ENCODE measurements at places on chromosomes 4 and X.
A peak's percentile ranks its signal among the peaks of the same experiment; 100 is the strongest.

GRCh38 chr4:38625508-38625907, 38.5 kb upstream of the KLF3 start:
- DNase-seq: no peak

DNA sequence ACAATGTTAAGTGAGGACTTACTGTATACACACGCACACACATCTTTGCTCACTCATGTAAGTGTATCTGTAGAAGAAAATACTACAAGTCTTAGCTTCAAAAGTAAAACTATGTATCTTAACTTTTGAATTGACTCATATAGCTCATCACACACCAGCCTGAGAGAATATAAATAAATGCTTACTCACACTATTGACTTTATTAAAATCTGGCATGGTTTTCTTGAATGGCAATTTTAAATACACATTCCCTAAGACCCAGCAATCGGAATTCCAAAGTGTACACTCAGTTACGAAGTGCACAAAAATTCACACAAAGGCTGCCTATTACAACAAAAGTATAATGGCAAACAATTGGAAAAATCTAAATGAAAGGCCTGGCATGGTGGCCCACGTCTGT, 2.0 kb downstream of the ERCC6L start:
- DNase-seq: no peak

DNA sequence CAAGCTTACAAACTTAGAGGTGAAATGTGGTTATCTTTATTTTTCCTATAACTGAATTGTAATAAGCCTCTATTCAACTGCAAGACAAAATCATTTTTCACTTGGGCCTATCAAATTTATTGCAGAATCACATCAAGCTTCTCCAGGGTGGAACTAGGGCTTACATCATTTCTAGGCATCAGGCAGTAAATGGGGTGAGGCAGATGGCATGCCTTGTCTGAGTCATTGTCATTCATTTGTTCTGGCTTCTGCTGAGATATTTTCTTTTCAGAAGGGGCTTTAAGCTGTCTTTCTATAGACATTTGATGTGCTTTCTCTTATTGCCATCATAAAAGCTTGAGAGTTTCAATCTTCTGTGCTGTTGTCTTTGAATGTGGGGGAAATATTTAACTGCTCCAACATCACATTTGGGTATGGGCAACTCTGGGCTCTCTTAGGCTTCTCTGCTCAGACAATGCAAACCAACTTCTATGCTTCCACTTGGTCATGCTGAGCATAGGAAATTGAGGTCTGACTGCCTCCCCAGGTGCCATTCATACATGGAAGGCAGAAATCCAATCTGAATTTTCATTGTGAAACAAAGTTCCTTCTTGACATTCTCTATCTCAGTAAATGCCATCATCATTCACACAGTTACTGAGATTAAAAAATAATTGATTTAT, 225.8 kb upstream of the GIMD1 start:
- no peak for DNase-seq

DNA sequence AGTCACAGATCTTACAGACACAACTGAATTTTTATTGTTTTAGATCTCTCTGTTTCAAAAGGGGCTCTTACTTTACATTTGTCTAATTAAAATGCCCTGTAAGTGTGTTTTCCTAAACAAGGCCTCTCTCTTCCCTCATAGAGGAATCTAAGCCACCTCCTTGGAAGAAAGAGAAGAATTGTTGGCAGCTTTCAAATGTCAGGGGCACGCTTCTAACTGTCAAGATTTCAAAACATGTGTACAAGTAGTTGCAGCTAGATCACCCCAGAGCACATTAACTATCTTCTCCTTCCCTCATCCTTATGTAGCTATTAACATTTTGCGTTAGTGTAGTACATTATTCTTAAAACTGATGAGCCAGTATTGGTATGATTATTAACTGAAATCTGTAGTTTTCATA, 266.5 kb upstream of the BOD1L1 start:
- DNase-seq: no peak

- DNase-seq: no peak
Measured at GRCh38 chr4:165016971-165017370, 14.8 kb upstream of the TRIM60 start.

DNA sequence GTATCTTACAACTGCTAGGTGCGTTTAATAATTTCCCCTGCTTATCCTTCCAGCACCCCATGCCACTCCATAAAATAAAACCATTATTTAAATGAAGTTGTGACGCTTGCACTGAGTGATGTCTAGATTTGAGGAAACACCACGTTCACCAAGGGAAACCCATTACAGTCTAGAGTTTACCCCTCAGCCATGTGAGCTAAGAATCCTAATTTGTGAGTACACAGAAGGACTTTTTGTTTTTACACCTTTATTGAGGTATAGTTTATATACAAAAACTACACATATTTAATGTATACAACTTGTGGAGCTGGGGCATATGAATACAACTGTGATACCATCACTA, 326.8 kb downstream of the RAPGEF2 start:
- no peak for DNase-seq

GRCh38 chrX:19836337-19836736, 51.1 kb downstream of the SH3KBP1 start:
- DNase-seq: no peak

DNA sequence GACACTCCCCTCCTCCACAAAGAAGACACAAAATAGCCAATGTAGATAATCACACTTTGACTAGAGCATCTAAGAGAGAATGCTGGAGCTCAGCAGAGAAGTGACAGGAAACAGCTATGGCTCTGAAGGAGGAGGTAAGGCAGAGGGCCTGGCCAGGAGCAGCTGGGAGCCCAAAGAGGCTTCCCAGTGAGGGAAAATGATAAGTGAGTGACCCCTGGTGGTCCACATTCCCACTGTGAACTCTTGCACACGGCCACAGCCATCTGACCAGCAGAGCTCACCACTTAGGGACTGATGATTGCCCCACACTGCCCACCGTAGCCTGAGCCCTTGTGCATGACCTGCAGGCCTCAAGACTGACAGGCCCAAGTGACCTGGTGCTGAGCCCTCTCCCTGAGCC, 162.7 kb upstream of the GALNTL6 start:
- DNase-seq: no peak

- DNase-seq: no peak
Measured at GRCh38 chr4:73902817-73903547, 33.8 kb downstream of the CXCL1 start.

DNA sequence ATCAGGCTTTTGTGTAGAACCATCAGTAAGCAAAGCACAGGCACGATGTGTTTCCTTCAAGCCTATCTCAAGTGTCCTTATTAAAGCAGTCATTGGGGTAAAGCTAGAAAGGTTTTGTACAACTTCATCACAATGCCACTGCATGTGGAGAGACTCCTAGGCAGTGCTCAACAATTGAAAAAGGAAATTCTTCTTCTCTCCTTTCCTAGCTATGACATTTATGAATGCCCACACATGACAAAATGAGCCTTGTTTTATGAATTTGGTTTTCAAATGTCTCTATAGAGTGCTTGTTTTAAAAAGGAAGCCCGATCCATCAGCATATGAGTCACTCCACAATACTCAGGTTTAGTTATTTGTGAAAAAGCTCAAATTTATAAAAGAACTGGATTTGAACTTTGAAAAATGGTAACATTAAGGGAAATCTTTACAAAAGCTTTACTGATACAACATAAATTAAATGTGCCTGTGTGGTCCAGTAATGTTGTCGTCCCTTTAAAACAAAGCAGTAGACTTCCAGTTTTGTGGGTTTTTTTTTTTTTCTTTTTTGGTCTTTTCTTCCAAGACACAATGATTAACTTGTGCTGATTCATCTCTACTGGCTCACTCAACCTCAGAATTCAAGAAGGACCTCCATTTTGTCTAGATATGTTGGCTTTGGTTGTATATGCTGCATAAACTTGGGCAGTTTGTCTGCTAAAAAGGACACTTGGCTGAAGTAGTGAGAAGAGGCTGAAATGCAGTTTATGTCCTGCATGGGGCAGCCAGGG, 273.8 kb downstream of the GASK1B start:
- DNase-seq: no peak

- DNase-seq: no peak
Measured at GRCh38 chrX:13700380-13700779, 11.5 kb downstream of the RAB9A start.

DNA sequence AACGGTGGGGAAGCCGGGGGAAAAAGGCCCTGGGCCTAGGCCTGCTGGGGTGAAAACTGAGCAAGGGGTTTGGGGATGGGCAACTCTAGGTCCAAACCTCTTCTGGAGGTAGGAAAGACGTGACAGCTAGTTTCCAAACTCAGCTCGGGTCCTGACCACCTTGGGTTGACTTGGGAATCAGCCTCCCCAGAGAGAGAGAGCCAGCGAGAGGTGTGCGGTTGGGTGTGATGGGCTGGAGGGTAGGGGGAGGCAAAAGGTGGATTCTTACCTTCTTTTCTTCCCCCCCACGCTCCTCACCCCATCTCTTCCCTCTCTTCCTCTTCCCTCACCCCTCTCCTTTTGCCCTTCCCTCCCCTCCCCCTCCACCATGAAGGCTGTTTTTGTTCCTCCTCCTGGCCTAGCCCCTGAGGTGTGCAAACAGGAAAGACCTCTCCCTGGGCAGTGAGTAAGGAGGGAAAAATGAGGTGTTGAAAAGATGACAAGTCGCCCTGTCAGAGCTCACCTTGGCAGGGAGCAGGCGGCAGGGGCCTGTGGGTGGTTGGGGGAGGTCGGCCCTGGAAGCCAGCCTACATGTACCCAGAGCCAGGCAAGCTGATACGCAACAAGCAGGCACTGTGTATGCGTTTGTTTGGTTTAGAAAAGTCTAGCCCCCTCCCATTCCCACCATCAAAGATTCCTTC, 14.8 kb downstream of the PJA1 start:
- no peak for DNase-seq

GRCh38 chrX:17759990-17760389, 22.7 kb downstream of the SCML1 start:
- no peak for DNase-seq

- DNase-seq: peak; percentile 26
Measured at GRCh38 chr4:173370130-173370476, 651 bp upstream of the SAP30 start.

DNA sequence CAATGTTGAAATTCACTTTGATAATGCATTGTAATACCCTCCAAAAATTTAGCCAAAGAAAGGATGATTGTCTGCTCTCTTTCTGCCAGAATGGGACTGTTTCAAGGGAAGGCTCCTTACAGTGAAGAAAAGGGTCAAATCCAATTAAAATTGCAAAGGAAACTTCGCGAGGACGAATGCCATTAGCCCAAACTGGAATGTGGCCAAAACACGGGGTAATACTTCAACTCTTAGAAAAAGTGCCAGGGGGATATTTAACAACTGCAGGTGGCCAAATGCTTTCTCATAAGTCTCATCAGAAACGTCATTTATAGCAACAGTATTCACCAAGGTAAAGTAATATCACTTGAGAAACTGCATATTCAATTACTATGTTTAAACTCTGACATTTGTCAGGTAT, 29.0 kb downstream of the NKX3-2 start:
- no peak for DNase-seq

GRCh38 chrX:37746218-37746941, 33.5 kb upstream of the CYBB start:
- DNase-seq: peak; percentile 13

DNA sequence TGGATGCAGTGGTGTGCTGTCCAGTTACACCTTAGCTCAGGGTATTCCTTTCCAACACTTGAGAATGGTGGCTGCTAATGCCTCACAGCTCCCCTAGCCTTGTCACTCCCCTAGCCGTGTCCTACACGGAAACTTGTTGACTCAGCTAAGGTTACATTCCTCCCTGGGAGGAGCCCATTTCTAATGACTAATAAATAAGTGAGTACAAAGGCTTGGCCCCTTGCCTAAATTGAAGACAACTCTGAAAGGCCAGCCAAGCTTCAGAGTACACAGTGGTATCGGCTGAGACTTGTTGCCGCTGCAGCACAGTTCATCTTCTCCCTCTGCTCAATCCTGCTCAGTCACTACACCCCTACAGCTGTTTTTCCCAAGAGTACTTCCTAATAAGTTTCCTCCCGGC, 21.2 kb upstream of the SLC25A31 start:
- DNase-seq: no peak

GRCh38 chr4:162403419-162403818, 239.6 kb upstream of the FSTL5 start:
- no peak for DNase-seq

DNA sequence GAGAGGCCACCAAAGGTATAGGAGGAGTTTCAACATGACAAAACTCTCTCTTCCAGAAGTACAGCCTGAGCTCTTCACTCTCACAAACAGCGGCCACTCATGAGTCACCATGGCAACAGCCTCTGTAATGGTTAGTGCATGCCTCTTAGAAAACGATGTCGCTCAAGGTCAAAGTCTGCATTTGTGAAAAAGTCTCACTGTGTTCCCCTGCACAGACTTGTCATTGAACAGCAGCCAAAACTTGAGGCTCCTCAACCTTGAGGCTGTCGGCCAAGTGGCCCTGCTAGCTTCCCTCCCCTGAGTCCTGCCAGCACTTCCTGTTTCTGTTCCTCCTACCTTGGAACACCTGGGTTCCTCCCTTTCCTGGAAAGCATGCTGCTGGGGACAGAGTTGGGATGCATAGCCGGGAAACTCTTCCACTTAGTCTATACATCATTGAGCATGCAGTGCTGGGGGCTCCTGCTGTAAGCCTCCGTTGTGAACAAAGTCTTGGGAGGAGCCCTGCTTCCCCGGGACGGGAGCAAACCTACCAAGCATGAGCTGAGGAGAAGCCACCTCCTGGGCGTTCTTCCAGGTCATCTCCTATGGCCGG, 66.6 kb downstream of the ING2 start:
- DNase-seq: no peak

DNA sequence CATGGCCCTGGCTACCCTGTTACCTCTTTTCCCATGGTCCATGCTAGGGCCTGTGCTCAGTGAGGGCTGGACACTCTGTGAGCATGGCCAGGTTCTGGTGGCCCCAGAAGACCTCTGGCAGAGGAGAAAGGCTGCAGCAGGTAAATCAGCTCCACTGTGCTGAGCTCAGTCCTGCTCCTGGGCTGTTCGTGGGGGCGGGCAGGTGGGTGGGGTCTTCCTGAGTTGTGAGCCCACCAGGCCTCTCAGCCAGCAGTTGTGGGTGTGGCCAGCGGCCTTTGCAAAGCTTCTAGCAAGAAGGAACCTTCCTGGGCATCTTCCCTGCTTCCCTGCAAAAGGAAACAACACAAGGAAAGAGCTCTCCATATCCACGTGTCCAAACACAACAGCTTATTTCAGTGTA, 85.3 kb upstream of the STX18 start:
- DNase-seq: no peak

DNA sequence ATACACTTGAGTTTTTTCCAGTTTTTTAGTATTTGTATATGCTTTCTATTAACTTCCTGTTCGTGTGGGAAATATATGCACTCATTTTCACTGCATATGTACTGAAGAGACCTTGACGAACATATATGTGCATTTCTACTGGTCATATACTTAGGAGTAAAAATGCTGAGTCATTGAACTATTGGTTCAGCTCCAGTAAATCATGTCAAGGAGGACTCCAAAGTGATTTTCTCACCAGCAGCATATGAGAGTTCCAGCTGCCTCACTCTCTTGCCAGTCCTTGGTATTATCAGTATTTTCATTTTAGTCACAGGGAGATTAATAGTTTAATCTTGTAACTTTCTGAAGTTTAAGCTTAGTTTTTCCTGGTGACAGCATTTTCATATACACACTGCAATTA, 2750.2 kb downstream of the ARAP2 start:
- DNase-seq: no peak

GRCh38 chrX:39894683-39895082, 203.1 kb downstream of the BCOR start:
- no peak for DNase-seq

- DNase-seq: no peak
Measured at GRCh38 chr4:106478152-106478551, 109.6 kb upstream of the GIMD1 start.
